ENCODE measurements at places on chromosomes 5 and 9.

GRCh38 chr5:117433818-117434217 is 859.2 kb upstream of the SEMA6A start:
- DNase-seq: no peak

GRCh38 chr5:114830114-114830513 is 339.6 kb downstream of the TRIM36 start:
- no peak for DNase-seq

DNA sequence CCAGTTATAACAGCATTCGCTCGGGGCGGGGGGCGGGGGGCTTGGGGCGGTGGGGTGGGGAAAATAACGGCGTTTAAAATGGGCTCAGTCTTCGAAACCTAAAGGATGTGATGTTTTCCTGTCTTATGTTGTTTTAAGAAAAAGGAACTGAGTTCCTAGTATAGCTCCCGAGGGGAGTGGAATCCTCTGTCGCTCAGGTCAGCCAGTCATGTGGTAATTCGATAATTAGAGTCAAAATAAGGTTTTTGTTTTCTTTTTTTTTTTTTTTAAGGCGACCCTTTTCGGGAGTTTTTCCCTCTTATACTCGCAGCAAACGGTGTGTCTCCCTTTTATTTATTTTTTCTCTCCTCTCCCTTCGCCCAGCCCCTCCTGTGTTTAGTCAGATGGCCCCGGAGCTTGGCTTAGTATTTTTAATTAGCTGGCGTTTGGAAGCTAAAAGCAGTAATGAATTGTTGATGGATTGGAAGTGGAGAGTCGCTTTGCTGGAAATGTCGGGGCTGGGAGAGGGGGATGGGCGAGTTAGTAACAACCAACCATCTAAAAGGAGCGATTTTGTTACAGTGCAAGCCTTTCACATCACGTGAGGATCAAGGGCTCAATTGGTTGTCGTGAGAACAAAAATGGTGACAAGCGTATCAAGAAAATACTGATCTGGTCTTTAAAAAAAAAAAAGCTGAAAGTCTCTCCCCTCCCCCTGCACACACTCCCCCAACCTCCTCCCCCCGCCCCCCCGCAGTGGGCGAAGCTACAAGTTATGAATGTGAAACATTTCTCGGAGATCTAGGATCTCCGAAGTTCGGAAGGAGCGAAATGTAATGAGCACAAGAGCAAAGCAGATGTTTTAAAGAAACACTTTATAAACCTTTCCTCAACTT is 714 bp upstream of the ZNF608 start:
- peak; percentile 66 for DNase-seq

- DNase-seq: no peak
These were observed 20.7 kb downstream of the ZER1 start for GRCh38 chr9:128750926-128751595.

GRCh38 chr9:127919253-127919815 is 2.5 kb upstream of the ST6GALNAC4 start:
- DNase-seq: no peak

DNA sequence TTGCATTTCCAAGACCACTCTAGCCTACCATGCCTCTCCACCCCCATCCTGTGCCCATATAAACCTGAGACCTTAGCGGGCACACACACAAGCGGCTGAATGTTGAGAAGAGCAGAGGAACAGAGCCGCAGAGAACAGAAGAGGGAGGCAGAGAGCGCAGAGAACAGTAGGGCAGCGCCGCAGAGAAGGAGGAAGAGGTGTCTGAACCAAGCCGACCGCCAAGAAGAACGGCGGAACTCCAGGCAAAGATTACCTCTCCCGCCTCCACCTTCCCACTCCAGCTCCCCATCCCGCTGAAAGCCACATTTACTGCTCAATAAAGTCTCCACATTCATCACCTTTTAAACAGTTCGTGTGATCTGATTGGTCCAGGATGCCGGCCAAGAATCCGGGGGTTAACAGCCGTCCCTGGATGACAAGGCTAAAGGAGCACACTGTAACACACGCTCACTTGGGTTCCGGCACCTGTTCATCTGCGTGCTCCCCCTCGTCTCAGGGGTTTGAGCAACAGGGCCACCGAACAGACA is 33.2 kb downstream of the GRIN3A start:
- no peak for DNase-seq

DNA sequence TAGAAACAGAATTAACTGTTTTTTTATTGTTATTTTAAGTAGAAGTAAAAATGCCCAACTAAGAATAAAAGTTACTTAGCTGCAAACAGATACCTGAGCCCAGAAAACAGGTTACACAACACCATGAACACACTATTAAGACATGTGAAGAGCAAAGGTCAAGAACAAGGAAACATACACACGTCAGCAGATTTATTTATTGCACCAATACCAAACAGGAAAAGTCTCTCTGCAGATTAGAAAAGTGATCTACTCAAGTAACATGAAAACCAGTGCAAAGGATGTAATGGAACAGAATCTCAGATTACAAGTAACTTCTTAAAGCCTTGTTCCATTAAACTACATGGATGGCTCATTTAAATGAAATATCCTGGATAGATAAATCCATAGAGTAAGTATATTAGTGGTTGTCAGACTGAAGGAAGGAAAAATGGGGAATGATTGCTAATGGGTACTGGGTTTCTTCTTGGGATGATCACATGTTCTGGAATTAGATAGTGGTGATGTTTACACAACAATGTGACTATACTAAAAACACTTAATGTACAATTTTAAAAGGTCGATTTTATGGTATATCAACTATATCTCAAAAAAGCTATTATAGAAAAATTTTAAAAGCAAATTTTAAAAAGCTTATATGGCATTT is 6.1 kb downstream of the SAR1B start:
- no peak for DNase-seq

- no peak for DNase-seq
These were observed 16.8 kb downstream of the NR3C1 start for GRCh38 chr5:143386725-143387124.

DNA sequence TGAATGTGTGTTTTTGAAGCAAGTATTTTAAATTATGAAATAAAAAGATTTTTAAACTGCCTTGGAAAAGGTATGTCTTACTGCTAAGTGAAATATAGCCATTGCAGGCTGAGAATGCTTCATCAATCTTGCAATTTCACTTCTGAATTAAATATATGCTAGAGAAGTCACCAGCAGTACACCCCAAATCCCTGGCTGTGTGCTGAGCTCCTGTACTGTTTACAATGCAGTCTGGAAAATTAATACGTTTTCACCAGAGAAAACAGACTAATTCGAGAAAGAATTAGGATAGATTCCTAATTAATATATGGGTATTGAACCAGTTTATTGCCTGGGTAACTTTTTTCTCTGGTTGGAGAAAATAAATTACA is 3.2 kb downstream of the PRDM6 start:
- DNase-seq: no peak

- DNase-seq: no peak
These were observed 84.3 kb upstream of the PPP2R2B start for GRCh38 chr5:146962801-146963355.

- no peak for DNase-seq
These were observed 12.4 kb downstream of the MRPS30 start for GRCh38 chr5:44821164-44821563.

- DNase-seq: no peak
These were observed 9.0 kb upstream of the DMRT3 start for GRCh38 chr9:967436-967835.

DNA sequence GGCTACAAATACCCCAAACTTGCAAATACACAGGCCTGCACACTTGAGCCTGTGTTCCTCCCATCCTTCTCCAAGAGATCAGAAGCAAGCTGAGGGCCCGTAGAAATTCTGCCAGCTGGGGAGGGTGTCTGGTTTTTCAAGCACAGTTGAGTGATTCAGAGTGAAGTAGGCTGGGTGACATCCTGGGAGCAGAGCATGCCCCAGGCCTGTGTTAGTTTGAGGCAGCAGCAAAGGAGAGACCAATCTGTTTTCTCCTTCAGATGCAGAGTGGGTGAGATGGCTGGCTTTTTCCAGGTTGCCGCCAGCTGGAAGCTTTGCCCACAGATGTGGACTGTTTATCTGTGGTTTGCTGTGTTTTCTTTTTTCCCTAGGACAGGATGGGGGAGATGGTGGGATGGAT is 63.1 kb downstream of the RCL1 start:
- DNase-seq: no peak

GRCh38 chr5:150057052-150057451 is 29.3 kb downstream of the CSF1R start:
- no peak for DNase-seq

GRCh38 chr5:140324617-140325241 is 21.7 kb downstream of the HBEGF start:
- DNase-seq: no peak

GRCh38 chr9:1456301-1457024 is 406.3 kb downstream of the DMRT2 start:
- DNase-seq: no peak

GRCh38 chr9:23255346-23255745 is 570.7 kb downstream of the ELAVL2 start:
- DNase-seq: no peak

DNA sequence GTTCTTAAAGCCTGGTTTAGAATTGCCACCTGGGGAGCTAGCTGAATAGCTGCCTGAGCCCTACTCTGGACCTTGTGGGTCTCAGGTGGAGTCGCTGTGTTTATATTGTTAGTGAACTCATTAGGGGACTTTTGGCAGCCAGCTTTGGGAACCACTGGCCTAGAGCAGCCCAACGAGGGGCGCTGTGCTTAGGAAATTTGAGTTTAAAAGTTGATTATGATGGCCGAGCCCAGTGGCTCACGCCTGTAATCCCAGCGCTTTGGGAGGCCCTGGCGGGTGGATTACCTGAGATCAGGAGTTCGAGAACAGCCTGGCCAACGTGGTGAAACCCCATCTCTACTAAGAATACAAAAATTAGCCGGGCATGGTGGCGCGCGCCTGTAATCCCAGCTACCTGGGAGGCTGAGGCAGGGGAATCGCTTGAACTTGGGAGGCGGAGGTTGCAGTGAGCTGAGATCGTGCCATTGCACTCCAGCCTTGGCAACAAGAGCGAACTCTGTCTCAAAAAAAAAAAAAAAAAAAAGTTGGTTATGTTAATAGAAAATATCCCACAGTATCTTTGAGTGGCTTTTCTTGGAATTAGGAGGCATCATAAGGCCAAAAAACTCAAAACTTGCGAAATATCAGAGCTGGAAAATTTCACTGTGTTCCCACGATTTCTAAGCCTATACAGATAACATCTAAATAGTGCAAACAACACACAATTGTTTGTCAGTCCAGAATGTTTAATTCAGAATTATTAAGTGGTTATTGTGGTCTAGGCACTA is 809 bp downstream of the MCCC2 start:
- DNase-seq: no peak

DNA sequence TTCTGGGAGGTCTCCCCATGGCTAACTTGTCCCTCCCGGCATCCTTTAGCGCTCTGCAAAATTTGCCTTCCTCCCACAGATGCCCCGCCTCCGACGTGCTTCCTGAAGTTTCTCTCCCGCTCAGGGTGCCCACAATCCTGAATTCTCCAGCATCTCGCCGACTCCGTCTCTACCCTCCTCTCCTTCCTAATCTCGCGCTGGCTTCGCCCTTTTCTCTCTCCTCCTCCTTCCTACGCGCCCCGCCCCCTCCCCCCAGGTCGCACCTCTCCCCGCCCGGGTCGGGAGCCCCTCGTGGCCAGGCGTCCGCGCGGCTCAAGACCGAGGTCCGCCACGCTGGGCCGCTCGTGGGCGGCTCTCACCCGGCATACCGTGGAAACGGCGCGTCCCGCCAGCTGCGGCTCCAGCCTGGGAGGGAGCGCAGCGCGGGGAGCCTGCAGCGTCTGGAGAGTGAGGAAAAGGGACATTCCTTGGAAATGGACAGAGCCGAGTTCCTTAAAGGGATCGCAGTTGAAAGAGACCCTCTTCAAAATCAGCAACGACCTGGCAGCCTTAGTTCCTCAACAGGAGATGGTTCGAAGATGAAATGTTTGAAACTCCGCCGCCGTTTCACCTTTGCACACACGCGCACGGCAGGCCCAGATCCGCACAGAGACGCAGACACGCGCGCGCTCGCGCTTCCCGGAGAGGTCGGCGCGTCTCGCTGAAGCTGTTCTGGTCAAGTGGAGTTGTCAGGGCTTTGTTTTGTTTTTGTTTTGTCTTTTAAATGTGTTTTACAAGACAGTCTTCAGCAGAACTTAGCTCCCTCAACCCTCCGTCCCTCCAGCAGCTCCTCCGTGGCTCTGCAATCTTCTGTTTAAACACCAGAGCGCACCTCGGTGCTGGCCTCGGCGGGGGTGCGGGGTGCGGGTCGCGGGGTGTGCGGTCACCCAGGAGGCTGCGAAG is 5.0 kb upstream of the IRX2 start:
- DNase-seq: no peak

DNA sequence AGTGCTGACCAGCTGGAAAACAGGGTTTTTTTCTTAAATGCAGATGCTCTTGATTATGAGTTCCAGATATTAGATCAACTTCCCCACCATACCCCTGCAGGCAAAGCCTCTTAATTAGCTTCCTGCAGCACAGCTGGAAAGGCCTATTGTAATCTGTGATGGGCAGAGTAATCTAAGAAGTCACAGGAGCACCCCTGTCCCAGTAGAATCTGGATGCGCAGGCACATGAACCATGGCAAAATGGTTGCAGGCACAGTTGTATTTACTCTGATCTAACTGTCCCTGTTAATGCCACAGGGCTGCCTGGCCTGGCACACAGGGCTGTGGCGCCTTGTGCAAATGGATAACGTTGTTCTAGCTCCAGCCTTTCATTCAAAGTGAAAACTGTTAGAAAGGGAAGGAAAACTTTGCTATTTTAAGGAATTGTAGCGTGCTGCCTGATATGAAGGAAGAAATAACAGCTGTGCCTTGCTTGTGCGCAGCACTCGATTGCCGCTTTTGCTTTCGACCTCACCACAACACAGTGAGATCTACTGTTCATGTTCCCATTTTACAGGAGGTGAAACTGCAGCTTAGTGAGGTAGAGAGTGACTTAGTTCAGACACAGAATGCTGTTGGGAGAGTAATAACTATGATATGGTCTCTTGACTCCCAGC is 2.3 kb downstream of the TGFBI start:
- DNase-seq: peak; percentile 57

GRCh38 chr5:59756373-59757035 is 137.0 kb downstream of the PDE4D start:
- no peak for DNase-seq

DNA sequence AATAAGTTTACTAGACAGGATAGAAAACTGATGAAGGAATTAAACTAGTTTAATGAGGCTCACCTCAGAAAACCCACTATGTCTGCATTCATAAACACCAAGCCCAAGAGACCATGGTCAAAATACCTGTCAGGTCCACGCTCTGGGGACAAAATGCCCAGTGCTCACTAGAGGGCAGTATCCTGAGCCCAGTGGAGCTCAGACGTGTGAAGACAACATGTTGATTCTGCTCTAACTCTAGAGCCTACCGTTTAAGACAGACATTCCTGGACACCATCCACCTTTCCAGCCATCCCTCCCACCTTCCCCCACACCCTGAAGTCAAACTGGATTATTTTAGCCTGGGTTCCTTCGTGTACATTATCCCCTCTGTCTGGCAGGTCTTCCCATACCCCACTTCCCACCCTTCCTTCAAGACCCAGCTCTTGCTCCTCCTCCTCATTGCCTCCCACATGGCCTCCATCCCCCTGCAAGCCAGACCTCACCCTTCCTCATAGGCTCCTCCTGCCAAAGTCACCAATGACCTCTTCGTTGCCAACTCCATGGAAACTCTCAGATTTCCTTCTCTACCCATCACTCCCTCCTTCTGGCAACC is 142.3 kb upstream of the FSTL4 start:
- peak; percentile 11 for DNase-seq

- DNase-seq: no peak
These were observed 177.8 kb downstream of the TTLL11 start for GRCh38 chr9:121915304-121915625.

GRCh38 chr9:121283856-121284732 is 16.1 kb downstream of the GSN start:
- no peak for DNase-seq

Data from GM12878 (cell line).